HCEC 1CT (cell line): ENCODE measurements at places on chromosomes 3 and 15.

DNA sequence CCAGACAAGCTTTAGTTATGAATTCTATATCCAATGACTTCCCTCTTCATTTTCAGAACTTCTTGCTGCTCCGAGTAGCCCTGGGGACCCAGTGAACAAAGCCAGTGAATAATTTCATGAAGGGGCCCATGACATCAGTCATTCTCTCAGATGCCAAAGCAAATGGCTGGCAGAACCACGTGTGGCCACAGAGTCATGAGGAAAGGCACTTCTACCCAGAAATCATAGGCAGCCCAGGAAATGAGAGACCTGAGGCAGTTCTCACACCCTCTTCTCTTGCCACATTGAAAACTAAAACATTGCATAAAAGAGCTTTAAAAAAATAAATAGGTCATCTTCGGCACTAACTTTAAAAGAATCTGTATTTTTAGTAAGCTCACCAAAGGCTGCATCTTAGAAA is 4.3 kb upstream of the UACA start:
- no peak for DNase-seq

- DNase-seq: peak; percentile 72
These were observed 175.6 kb downstream of the GHSR start for GRCh38 chr3:172272698-172273097.

DNA sequence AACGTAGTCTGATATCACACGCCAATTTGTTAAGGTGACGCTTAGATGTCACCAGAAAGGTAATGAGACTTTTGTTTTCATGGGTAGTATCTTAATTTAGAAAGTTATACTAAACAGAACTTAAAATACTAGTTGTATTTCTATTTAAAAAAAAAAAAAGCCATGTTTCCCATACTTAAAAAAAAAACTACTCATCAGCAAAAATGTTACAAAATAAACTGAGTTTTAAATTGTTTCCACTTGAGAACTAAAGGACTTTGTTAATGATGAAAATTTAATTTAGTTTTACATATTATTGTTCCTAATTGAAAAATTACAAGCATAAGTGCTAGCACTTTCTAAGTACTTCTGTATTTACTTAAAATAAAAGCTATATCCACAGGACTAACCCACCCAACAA is 300.8 kb upstream of the ATP11B start:
- no peak for DNase-seq

GRCh38 chr15:39171944-39172368 is 408.9 kb upstream of the THBS1 start:
- peak; percentile 96 for DNase-seq

DNA sequence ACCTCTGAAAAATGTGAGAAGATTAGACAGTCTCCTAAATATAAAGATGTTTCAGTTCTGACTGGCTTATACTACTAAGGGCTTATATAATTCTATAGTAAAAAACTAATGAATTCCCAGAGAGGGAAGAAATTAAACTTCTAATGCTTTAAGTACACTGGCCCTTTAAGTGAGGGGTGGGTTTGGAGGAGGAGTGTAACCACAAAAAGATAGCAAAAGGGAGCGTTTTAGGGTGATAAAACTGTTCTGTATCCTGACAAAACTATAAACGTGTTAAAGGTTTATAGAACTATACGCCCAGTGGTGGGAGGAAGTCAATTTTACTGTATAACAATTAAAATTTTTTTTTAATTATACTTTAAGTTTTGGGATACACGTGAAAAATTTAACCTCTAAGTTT is 45.8 kb downstream of the CEP152 start:
- DNase-seq: no peak

DNA sequence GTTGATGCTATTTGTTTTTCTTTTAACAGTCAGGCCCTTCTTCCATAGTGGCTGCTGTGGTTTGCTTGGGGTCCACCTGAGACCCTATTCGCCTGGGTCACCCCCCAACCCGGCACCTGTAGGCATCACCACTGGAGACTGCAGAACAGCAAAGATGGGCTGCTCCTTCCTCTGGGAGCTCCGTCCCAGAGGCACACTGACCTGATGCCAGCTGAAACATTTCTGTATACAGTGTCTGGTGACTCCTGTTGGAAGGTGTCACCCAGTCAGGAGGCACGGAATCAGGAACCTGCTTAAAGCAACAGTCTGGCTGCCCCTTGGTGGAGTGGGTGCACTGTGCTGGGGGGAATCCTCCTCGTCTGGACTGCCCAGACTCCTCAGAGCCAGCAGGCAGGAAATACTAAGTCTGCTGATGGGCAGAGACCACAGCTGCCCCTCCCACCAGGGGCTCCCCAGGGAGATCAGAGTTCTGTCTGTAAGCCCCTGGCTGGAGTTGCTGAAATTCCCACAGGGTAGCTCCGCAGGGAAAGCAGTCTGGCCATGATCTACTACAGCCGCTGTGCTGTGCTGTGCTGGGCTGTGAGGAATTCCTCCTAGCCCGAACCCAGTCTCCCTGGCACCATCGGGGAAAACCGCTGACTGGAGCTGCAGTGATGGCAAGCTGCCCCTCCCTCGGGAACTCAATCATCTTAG is 248.2 kb downstream of the TBC1D5 start:
- no peak for DNase-seq

DNA sequence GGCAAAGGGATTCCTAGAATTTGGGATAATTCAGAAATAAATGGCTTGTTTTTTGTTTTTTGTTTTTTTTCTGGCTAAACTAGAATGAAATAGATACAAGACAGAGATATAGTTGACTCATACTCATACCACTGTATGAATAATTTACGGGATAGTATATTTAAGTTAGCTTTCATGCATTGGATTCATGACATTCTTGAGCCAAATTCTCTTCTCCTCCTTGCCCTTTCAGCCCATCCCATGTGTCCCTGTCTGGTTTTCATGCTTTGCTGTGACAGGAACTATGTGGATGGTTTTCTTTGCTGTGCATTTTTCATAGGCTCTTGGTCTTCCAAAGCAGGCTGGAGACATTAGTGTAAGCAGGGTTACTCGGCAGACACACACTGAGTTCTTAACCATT is 66.6 kb upstream of the UMPS start:
- peak; percentile 66 for DNase-seq
